ENCODE measurements at places on chromosomes 2 and 18.
A peak's percentile ranks its signal among the peaks of the same experiment; 100 is the strongest.

- no peak for DNase-seq
Observed at GRCh38 chr18:58580623-58581022, 48.3 kb downstream of the ALPK2 start.

DNA sequence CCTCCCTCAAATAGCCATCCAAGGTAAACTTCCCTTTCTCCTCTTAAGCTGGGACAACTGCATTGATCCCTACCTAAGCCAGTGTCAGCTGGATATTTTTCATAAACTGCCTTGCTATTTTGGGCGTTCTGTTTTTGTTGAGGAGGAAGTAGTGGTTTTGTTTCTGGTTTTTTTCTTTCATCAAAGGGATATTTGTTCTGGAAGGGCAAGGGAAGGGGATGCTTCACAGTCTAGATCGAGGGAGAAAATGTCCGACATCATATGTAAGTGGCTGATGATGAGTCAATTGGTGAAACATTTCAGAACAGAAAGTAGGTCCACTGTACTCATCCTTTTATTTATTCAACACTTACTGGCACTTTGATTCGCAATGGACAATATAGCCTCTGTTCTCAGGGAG is 31.0 kb downstream of the TANC1 start:
- DNase-seq: no peak

- DNase-seq: peak; percentile 72
Observed at GRCh38 chr18:70288851-70289328, at the start of gene SOCS6. Gene SOCS6 (plus strand): TSS chr18:70289045. CDS start chr18:70324669, 35,624 bp downstream.

- DNase-seq: no peak
Observed at GRCh38 chr18:75246721-75247610, 36.4 kb downstream of the TSHZ1 start.

DNA sequence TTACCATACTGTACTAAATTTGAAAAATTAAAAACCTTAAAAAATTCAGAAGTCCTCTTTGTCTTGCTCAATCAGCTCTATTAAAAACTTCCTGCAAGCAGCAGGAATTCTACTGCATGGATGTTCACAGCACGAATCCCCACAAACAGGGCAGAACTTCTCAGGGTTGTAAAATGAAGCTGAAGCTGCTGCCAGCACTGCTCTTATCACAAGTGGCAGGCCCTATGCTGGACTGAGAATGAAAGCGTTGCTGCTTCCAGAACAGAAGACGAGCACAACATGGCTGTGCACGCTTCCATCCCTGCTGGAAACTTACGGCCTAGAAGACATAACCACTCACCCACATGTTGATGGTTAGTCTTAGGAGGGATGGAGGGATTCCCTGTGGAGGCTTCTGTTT is 134.0 kb downstream of the RAB3GAP1 start:
- DNase-seq: peak; percentile 29

DNA sequence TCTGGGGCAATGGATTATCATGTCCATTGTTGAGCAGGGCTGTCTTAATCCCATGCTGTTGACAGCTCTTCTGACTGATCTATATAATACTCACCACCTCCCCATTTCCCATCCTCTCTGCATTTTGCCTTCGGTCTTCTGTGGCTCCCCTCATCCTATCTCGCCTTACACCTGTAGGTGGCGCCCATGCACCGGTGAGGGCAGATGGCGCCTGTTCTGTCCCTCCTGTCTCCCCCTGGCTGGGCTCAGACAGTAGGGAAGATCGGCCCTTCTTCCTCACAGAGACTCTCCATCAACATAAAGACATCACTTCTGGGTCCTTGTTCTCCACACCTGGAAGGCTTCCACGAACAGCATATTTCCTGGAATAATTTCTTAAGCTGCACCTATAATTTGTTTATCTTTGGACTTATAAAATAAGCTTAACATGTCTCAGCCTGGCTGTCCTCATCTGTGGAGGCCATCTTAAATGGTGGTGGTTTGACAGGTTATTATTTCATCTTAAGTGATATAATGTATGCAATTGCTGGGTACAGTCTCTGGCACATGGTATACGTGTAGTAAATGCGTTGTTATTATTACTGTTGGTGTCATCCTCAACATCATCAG is 10.9 kb upstream of the CDH20 start:
- DNase-seq: peak; percentile 73

DNA sequence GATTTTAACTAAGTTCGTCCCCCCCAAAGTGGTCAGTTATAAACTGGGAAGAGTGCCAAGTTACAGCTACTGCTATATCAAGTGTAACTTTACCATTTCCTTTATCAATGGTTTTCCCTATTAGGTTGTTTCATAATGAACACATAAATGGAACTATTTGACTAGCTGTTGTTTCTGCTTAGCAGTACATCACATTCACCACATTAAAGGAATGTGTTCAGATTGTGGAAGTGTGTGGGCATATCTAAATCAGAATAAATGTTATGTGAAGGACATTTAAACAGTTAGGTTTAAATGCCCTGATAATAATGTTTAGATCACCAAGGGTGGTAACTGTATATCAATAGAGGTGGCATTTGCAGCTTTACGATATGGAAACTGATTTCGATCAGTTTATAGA is 45.1 kb downstream of the SLC9A4 start:
- DNase-seq: no peak

DNA sequence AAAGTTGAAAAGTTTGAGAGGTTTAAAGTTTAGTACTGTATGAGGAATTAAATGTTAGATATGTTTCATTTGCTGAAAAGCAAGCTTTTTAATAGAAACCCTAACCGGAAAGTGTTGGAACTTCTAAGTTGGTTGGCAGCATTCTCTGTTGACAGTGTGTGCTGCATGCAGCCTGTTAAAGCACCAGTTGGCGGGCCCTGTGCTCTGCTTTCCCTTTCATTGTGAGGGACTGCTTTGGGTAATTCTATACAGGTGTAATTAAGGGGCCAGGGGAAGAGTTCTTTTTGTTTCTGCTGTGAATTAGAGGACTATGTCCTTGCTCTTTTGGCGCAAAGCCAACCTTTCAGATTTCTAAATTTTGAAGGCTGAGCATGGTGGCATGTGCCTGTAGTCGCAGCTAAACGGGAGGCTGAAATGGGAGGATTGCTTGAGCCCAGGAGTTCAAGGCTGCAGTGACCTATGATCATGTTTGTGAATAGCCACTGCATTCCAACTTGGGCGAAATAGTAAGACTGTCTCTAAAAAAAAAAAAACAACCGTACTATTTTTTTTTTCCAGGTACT is 20.1 kb downstream of the PLEKHB2 start:
- no peak for DNase-seq

DNA sequence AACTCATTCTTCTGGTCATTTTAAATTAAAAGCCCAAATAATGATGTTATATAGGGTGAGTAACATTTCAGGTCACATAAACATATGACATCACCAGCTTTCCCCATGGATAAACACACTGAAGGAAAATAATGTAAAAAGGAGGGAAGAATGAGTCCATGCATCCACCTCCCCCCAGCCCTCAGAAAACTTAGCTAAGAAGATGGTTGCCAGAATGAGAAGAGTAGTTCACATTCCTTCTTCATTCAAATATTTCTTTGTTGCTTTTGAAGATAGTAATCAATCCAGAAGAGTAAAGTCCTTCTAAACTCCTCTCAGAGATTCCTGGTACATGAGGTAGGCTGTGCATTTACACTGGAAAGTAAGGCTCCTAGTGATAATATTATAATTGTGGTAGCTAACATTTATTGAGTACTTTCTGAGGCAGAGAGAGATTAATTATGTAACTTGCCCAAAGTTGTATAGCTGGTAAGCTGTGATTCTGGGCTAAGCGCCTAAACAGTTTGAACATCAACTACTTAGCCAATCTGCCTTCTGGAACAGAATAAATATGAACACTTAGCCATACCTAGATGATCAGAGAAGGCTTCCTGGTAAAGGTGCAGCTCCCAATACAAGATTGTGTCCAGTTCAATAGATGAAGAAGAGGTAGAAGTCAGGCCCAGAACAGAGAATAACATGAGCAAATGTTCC is 256.7 kb upstream of the FN1 start:
- DNase-seq: no peak

DNA sequence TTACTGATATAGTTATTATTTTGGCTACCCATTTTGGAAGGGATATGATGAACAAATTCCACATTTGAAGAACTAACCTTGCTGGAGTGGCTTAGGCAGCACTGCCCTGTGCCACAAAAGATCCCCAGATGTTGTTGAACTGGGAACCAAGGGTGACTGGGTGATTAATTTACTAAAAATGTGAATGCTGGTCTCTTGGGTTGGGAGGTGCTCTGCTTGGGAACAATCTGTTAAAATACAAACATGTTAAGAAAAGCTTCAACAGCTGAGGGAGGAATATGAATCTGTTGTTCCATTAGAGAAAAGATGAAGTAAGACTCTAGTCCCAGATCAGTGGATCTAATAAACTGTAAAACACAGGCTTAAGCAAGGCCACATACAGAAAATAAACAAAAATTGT is 1860.1 kb downstream of the SUCLG1 start:
- no peak for DNase-seq

GRCh38 chr2:39154944-39155343 is 34.1 kb upstream of the SOS1 start:
- DNase-seq: no peak

- DNase-seq: no peak
Observed at GRCh38 chr2:233353101-233353768, 1.1 kb upstream of the DGKD start.

GRCh38 chr18:56795381-56795780 is 144.2 kb downstream of the WDR7 start:
- DNase-seq: no peak

- no peak for DNase-seq
Observed at GRCh38 chr2:105631922-105632321, 112.8 kb upstream of the NCK2 start.

DNA sequence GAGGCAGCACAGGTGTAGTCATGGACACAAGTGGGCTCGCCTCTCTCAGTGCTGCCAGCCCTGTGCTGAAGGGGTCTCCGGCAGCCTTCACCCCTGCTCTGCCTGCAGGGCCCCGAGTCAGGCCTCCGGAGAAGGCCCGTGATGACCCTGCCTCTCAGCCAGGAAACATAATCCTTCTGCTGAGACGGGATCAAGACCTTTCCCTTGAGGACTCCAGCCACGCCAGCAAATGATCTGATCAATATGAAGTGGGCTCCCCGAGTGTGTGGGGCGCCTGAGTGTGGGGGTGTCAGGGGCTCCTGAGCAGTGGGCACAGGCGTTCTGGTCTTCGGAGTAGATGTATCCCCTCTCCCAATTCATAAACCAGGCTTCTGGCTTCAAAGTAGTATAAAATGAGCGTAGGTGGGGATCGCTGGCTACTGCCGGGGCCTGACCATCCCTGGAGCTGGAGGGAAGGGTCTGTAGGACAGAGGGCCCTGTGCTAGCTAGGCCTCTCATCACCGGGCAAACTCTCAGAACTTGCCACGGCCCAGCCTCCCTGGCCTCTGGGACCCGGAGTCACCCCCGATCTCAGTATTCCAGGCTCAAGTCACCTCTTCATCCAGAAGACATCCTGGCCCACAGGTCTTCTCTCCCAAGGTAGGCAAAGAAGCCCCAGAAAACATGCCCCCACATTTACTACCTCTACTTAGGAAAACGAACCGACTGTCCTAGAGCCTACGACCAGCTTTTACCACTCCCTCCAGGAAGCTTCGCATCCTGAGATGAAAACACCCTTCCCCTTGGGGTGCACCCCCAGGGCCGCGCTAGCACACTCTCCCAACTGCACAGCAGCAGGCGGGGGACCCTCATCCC is 33.6 kb downstream of the CRACDL start:
- DNase-seq: no peak

- DNase-seq: no peak
Observed at GRCh38 chr2:40317761-40318160, 134.1 kb downstream of the SLC8A1 start.

DNA sequence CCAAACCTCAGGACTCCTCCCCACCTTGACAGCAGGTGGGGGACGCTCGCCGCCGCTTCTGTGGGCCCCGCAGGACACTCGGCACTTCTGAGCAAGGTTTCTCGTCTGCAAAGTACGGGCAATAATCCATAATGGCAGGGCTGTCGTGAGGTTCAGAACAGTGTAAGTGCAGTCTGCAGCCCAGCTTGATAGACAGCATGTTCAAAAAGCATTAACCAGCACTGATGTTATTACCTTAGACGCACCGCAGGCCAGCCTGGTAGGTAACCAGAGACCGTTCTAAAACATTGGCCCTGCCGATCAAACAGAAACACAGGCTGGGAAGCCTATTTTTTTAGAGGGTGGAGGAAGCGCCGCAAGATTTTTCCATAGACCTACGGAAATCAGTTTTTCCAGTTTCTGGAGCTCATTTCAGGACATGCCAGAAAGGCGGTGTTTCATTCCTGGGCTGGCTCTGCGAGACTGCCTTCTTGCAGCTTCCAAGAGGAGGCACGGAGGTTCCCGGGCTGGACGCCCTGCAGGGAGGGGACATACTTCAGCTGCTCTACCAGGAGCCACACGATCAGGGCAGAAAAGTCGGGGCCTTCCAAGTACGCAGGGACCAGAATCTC is 148.7 kb downstream of the TPO start:
- peak; percentile 10 for DNase-seq

DNA sequence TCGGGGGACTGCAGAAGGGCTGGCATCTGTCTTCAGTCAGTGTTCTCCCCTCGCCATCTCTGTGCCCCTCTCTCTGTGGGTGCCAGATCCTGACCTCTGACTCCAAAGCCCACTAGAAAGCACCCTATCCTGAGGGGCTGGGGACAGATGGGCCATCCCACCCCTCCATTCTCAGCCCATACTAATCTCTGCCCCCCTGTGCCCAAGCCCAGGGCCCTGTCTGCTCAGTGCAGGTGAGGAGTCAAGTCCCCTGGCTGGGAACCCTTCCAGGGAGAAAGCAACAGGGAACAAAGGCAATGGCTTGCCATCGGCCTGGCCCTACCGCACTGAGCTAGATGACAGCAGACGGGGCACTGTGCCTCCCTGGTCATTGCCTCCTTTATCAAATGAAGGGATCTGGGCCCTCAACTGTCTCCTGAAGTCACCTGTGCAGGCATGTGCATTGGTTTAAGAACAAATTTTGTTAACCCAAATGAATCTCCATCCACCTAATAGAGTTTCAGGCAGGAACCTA is 42.7 kb upstream of the ID2 start:
- DNase-seq: no peak

GRCh38 chr2:17918789-17919188 is 40.3 kb downstream of the KCNS3 start:
- DNase-seq: no peak

GRCh38 chr2:168180914-168181313 is 66.5 kb downstream of the STK39 start:
- no peak for DNase-seq

DNA sequence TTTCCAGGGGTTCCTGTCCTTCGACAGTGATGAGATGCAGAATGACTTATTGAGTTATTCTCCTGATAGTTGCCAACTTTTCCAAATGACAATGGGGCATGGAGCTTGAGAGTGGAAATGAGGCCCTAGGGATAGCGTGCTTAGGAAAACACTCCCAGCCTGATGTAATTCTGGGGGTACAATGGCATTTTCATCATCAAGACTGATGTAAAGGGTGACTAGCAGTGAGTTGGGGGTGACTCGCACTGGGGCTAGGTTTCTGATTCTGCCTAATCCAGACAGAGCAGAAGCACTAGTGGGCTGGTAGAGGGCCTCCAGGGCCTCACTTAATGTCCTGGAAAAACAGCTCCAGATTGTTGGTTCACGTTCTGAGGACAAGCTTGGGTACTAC is 34.0 kb upstream of the IL37 start:
- DNase-seq: no peak

Measured in heart left ventricle (tissue), 16 donors.